ENCODE measurements at places on chromosomes 3 and 15.
A peak's percentile ranks its signal among the peaks of the same experiment; 100 is the strongest.

DNA sequence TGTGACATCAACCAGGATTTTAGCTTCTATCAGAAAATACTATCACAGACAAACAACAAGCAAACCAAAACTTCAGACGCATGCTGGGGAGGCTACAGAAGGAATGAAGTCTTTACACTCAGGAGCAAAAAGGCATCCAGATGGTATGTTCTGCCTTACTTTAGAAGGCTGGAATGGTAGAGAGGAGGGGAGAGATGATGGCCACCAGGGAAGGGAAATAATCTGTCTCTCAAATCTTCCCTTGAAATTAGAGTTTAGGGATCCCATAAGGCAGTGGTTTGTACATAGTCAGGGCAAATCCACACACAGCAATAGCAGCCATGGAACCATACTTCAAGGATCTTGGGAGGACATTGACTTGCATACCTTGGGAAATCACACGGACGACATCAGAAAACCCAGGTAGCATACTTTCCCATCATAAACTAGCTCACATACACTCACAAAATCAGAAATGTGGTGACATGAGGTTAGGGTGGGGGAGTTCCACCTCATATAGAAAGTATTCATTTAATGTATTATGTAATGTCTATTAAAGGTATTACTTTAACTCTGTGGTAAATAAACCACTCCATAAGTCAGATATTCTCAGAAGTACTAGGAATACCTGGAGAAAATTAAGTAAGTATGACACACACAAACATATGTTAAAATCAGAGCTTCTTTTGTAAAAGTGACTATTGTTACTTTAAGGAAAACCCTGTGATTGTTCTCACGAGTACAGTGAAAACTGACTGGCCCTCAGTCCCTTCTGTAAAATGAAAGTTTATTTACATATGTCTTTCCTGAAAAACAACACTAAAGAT, 9.4 kb downstream of the BTLA start:
- no peak overlapping the region for H3K27ac ChIP-seq
- DNase-seq, result no peak
- H3K27me3 ChIP-seq, result no peaks in the 10 kb centered on the region

- H3K4me1 ChIP-seq, result peaks cover 5% of the 10 kb centered on the region
- H3K36me3 ChIP-seq, result peaks cover 33% of the 10 kb centered on the region
- DNase-seq, result no peak
- H3K27ac ChIP-seq, result no peak overlapping the region
Observed at GRCh38 chr3:196238612-196239560, 22.6 kb downstream of the SLC51A start.

DNA sequence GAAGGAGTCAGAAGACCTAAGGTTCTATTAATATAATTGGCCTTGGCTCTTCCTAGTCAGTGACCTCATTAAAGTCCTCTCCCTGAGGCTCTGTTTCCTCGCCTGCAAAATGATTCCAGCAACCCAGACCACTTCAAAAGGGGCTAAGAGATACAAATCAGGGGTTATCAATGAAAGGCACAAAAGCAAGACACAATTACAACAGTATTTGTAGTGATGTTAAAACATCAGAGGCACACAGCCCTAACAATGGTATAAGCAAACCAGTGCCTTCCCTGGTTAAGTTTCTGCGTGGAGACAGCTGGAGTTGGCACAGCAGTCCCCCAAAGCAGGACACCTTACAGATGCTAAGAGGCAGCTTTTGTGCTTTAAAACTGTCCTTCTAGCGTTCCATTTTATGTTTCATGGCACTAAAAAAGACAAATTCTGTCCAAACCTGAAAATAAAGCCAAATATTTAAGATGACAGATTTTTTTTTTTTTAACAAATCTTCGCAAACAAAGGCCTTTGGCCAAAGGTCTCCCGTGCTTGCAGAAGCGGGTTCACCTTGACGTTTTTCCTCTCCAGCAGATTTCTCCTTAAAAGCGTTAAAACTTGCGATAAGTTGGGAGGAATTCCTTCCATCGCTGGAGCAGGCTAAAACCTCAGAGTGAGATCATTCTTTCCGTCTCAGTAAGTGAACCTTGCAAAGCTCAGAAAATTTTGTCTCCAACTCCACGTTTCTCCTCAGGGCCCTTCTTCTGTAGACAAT, 999 bp downstream of the ZNF280D start:
- H3K27ac ChIP-seq, result peak overlapping the region; percentile 97
- no peaks in the 10 kb centered on the region for H3K27me3 ChIP-seq
- H3K4me3 ChIP-seq, result peak overlapping the region; percentile 78
- H3K4me1 ChIP-seq, result peaks cover 25% of the 10 kb centered on the region
- H3K36me3 ChIP-seq, result peaks cover 2% of the 10 kb centered on the region

DNA sequence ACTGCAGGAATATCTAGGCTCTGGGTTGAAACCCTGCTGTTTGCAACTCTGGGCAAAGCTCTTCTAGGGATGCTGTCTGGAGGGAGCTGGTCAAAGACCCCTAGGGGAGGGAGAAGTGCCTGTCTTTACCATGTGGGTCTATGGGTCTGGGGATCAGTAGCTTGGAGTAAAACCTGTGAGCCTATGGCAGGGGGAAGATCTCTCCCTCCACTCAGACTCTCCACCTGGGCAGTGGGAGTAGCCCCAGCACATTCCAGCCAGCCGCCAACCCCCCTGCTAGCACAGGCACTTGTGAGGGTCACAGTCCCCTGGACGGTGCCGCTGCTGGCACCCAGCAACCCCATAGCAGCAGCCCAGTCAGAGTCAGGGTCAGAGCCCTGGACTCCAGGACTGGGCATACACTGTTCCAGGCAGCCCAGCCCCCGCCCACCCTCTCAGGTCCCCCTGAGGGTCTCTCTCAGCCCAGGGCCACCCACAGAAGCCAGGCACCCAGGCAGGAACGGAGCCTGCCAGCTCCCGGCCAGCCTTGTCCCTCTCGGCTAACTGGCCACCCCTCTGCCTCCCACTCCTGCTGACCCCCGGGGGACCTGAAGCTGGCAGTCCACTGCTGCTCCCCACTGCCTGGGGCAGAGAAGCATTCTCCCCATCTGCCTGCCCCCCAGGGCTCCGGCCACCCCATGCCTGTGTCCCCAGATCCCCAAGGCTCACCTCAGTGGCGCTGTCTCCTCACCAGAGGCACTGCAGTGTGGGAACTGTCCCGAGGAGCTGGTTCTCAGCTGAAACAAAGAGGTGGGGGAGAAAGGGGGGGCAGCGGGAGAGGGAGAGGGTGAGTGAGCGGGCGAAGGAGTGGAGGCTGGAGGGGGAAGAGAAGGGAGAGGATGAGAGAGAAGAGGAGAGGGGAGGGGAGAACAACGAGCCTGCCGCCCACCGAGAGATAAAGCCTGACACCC, 10.8 kb downstream of the GLYCTK start:
- DNase-seq, result no peak
- peaks cover 26% of the 10 kb centered on the region for H3K4me1 ChIP-seq
- no peak overlapping the region for H3K4me3 ChIP-seq
- H3K27me3 ChIP-seq, result no peaks in the 10 kb centered on the region

- no peaks in the 10 kb centered on the region for H3K36me3 ChIP-seq
- no peak overlapping the region for H3K27ac ChIP-seq
- no peak for DNase-seq
- no peak overlapping the region for H3K4me3 ChIP-seq
Observed at GRCh38 chr3:79985816-79986215, 218.0 kb upstream of the ROBO1 start.

DNA sequence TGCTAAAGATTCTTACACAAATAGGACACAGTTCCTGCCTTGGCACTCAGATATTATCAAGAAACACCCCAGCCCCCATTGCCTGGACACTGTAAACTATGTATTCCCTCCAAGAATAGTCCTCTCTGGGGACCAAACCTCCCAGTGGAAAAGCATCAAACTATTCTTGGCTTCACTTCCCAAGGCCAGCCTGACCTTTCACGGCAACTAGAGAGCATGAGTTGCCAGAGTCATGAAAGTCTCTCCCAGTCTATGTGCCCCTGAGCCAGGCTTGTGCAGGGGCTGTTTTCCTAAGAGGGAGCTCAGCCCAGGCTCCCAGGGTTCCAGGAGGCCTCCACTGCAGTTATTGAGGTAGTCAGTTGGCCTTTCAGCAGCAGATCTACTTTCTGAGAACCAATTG, 251.9 kb upstream of the TGFBR2 start:
- no peaks in the 10 kb centered on the region for H3K27me3 ChIP-seq
- peaks cover 36% of the 10 kb centered on the region for H3K4me1 ChIP-seq
- H3K4me3 ChIP-seq, result no peak overlapping the region

DNA sequence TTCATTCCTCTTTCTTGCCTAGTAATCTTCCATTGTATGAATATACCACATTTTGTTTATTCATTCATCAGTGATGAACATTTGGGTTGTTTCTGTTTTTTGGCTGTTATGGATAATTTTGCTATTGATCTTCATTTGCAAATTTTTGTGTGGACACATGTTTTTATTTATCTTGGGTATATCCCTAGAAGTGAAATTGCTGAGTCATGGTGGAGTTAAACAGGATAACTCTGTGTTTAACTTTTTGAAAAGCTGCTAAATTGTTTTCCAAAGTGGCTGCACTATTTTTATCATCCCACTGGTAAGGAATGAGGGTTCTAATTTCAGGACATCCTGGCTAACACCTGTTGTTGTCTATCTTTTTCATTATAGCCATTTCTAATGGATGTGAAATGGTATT, 74.6 kb upstream of the ARL6 start:
- H3K36me3 ChIP-seq, result no peaks in the 10 kb centered on the region
- no peak overlapping the region for H3K4me3 ChIP-seq
- no peaks in the 10 kb centered on the region for H3K4me1 ChIP-seq
- H3K27me3 ChIP-seq, result peaks cover 4% of the 10 kb centered on the region
- DNase-seq, result no peak

DNA sequence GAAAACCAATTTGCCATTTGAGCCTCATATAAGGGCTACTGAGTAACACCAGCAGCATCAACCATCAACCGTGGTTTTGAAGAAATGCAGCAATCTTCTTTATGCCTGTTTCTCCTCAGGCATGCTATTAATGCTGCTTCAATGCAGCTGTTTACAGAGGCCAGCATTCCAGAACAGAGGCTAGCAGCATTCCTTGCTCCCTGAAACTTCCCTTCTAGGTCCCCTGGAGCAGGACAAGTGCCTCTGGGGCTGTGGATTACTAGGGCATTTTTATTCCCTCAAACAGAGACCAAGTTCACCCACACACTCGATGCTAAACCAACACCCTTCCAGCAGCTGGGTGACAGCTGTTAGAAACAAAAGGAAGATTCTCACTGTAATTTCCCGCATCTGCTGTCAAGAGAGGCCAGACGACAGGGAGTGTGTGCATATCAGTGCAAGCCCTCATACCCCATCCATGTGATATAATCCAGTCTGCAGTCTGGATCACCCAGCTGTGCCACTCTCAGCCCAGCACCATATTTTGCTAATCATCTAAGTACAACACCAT, 57.5 kb downstream of the HOMER2 start:
- no peak for DNase-seq
- H3K4me1 ChIP-seq, result peaks cover 8% of the 10 kb centered on the region
- H3K27ac ChIP-seq, result no peak overlapping the region
- peaks cover 1% of the 10 kb centered on the region for H3K36me3 ChIP-seq

- H3K4me1 ChIP-seq, result peaks cover 10% of the 10 kb centered on the region
- DNase-seq, result no peak
- no peak overlapping the region for H3K27ac ChIP-seq
Observed at GRCh38 chr3:46707601-46708011, 6.4 kb downstream of the TMIE start.

DNA sequence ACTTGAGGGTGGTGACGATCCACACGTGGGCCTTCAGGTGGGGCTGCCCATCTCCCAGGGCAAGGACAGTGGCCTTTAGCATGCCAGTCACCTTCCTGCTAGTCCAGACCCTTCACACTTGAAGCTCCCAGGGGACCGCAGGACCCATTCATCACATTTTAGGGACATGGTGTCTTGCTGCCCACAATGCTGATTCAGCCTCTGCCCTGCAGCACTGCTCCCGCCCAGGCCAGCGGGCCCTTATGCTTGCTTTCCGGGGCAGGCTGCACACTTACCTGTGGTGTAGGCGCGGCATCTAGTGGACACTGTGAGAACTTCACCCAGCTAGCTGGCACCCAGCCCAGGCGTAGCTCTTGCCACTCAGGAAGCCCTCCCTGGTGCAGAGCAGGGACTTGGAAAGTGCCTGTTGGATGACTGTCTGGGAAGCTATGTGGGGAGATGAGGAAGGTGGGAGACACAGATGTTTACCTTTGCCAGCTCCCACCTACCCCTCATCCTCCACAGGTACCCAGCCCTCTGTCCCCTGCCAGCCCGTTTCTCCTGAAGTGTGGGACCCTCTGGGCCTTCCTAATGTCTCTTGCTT, 26.3 kb upstream of the NR2C2 start:
- no peak overlapping the region for H3K4me3 ChIP-seq
- H3K27me3 ChIP-seq, result peaks cover 18% of the 10 kb centered on the region
- DNase-seq, result no peak
- H3K4me1 ChIP-seq, result peaks cover 5% of the 10 kb centered on the region
- H3K27ac ChIP-seq, result no peak overlapping the region

DNA sequence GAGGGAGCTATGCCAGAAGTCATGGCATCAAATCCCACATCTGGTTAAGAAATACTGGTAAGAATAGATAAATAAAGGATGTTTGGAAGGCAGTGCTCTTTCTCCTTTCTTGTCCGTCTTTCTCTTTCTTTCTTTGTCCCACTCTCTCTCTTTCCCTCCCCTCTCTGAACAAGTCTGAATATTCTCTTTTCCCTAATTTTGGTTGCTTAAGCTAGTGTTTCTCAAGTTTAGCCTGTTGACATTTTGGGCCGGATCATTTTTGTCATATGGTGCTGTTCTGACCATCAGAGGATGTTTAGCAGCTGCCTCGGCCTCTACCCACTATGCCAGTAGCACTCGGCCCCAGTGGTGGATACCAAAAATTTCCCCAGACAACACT, 405.3 kb upstream of the C2CD4B start:
- peaks cover 2% of the 10 kb centered on the region for H3K27me3 ChIP-seq
- H3K4me1 ChIP-seq, result peaks cover 20% of the 10 kb centered on the region
- DNase-seq, result no peak
- H3K27ac ChIP-seq, result no peak overlapping the region

GRCh38 chr3:193716150-193716549, 123.1 kb downstream of the OPA1 start:
- H3K27ac ChIP-seq, result no peak overlapping the region
- no peak overlapping the region for H3K4me3 ChIP-seq
- H3K36me3 ChIP-seq, result peaks cover 6% of the 10 kb centered on the region
- peaks cover under 1% of the 10 kb centered on the region for H3K27me3 ChIP-seq

DNA sequence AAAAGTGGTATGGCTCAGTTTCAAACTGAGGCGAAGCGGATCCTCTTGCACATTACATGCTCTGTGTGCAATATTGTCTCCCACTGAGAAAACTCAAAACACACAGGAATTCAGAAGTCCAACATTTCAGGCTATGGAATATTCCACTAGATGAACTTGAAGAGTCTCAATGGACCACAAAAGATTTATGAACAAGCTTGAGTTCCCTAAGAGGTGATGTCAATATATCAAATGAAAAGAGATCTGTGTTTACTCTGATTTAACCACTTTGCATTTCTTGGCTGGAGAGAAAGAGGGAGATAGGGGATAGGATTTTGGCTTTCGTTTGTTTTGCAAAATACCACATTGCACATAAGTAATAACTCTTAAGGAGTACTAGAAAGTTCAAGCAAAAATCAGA, 20.3 kb downstream of the PDZRN3 start:
- H3K27ac ChIP-seq, result no peak overlapping the region
- no peak for DNase-seq
- H3K4me1 ChIP-seq, result peaks cover 19% of the 10 kb centered on the region
- no peak overlapping the region for H3K4me3 ChIP-seq
- peaks cover 8% of the 10 kb centered on the region for H3K36me3 ChIP-seq

Measured in chondrocyte (in vitro differentiated cells).